ENCODE measurements at places on chromosomes 4 and X.
A peak's percentile ranks its signal among the peaks of the same experiment; 100 is the strongest.

DNA sequence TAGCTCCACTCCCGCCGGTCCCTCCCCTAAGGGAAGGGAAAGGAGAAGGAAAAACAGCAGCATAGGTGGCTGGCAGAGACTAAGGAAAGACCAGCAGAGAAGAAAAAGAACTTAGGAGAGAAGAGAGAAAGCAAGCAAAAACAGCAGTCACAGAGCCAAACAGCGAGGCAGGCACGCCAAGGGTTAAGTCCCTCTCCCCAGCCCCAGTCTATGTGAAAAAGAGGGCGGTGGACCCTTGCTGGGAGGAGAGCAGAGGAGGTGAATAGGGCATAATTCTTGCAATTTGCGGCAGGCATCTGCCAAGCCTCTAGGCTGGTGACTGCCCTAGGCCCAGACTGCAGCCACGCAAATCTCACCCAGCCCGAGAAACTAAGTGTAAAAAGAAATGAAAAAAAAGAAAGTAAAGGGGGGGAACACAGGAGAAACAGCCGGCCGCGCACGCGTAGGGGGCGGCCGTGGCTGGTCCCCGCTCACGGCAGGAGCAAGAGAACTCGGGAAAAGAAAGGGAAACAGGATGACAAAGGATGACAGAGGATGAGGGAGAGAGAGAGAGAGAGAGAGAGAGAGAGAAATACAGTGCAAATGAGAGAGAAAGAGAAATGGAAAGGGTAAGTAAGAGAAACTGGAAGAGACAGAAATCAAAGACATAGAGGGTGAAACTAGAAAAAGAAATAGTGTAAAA is 48.6 kb downstream of the MAGEA9 start:
- DNase-seq: peak; percentile 62

DNA sequence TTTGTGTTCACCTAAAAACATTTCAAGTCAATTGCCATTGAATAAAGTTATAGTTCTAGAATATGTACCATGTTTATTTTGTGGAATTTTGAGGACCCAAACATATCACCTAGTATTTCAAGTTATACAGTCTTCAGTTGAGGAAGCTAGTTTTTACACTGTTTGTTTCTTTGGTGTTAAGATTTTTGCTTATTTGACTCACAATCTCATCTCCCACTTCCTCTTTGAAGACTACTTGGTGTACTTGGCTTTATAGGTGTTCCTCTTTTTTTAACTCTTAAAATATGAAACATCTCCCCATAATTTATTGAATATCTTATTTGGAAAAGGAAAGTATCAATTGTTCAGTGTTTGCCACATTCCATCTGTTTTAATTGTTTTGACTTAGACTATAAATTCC is 675.4 kb downstream of the RAPGEF2 start:
- no peak for DNase-seq

DNA sequence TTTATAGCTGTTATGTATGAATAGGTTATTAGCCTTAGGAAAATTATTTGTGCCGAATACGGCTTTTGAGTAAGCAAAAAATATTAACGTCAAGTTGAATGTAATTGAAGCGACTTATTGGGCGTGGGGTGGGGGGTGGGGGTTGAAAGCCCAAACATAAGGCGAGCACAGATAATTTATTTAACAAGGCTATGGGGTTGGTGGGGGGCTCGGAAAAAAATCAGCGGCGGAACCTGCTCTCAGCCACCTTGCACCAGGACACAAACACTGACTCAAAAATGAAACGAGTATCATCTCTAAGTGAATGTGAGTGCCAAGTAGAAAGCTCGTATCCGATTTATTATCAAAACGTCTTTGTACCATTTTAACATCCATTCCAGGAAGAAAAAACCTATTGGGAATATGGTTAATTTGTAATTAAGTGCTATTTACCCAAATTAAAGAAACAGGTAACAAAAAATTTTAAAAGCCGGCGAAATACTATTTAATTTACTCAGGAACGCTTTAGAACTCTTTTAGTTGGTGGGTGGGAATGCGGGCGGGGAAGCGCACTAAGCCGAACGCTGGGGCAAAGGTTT is 902 bp upstream of the LARP1B start:
- no peak for DNase-seq

DNA sequence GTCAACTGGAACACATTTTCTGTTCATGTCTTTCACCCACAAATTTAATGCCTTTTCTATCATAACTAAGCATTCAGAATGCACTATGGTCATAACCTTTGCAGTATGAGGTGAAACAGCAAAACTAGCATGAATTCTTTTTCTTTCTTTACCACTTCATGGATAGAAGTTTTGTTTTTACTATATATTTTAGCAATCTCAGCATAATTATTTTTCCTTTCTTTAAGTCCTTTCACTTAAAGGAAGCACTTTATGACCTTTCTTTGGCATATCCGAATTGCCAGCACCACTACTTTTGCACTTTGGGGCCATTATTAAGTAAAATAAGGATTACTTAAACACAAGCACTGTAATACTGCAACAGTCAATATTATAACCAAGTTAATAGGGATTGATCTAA is 115.1 kb upstream of the DKK2 start:
- no peak for DNase-seq

- DNase-seq: no peak
Observed at GRCh38 chr4:181971973-181972372, 271.2 kb upstream of the TENM3 start.

- no peak for DNase-seq
Observed at GRCh38 chr4:146787731-146788130, 149.0 kb downstream of the POU4F2 start.

DNA sequence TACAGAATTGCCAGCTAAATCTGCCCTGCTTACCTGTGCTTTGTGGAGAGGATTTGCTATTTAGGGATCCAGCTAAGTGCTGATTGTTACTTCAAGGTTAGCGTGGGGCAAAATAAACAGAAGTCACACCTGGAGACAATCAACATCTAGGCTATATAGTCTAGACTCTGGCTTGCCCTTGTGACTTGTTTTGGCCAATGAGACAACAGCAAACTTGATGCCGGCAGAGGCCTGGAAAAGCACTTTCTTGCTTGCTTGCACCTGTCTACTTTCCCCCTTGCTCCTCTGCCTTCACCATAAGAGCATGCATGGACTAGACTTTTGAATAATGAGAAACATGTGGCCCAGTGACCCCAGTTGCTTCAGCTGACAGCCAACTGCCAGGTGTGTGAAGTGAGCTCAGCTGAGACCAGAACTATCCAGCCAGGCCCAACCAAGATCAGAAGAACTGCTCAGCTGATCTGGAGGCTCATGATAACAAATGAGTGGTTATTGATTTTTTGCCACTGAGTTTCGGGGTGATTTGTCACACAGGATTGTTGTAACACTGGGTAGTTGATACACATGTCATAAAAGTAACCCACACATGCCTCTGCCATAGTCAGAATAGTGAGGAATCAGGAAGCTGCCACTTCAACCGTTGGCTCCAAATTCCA is 164.4 kb downstream of the RBMX2 start:
- no peak for DNase-seq

DNA sequence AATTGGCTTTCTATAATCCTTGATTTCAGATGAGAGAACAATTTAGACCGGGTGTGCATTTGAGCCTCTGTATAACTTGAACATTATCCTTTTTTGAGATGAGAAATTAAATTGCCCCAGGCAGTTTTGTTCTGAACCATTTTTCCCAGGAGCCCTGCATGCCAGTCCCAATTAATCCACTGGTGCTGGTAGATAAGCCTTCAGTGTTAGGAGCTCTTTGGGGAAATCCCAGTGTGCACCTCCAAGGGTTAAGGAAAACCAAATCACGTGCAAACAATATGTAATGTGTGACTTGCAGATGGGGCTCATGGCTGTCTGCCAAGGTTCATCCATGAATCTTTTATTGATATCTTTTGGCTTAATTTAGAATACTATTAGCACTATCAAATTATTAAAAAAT is 43.2 kb downstream of the KIT start:
- DNase-seq: no peak

DNA sequence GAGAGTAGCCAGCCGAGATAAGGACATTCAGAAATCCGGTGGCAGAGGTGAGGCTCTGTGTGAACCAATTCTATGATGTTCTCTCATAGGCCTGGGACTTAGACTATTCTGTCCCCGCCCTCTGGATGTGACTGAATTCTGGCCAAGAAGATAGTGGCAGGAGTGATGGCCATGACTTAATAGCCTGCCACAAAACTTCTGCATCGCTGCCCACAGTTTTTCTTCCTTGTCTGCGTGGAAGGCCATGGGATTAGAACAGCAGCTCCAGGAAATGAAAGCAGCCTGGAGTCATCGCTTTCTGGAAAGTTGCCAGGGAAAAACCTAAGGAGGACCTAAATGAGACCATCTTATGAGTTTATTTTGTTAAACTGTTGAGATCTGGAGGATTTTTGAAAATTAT is 134.7 kb downstream of the F11 start:
- DNase-seq: peak; percentile 17

DNA sequence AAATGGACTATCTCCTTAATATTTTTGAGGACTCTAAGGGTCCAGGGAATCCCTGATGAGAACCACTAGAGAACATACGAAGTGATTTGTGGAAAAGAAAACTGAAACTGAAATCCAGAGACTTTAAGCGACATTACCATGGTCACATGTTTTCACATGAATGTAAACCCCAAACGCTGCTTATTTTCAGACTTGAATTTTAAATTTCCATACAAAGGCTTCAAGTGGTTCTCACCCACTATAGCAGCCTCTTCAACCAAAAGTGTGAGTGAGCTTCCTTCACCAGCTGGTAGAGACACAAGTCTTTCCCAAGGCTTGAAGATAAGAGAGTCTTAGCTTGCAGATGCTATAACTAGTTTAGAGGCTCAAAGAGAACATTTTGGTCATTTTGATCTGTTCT is 232.7 kb downstream of the MGST2 start:
- no peak for DNase-seq

DNA sequence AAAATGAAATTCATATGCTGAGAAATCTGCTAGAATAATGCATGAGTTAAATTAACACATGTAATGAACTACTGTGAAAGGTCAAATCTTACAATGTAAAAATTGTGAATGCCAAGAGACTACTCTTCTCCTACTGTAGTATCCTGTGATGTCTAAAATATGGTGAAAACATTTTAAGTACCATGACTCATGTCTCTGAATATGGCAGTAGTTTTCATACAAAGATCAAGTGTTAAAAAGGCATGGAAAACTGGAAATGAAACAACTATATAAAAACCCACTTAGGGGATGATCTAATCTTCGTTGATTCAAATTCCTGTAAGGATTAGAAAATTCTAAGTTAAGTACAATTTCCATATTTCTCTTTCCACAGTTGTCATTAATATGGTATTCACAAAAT is 221.3 kb downstream of the PPP3CA start:
- no peak for DNase-seq

DNA sequence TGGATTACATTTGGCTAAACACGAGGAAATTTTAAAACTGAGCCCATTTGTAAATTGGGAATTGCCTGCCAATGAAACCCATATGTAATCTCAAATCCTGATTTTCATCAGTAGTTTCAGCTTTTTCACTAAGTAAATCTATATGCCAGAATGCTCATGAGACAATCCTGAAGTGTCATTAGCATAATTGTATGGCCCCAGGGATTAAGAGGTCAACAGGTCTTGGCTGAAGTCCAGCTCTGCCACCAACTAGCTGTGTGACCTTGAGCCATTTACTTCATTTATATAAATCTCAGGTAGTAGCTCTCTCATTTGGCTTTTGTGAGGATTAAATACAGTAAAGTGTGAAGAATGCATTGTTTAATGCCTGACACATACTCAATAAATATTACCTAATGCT is 320.5 kb upstream of the EMCN start:
- DNase-seq: no peak

- DNase-seq: peak; percentile 44
Observed at GRCh38 chrX:103330681-103331288, 746 bp downstream of the TCEAL7 start.

DNA sequence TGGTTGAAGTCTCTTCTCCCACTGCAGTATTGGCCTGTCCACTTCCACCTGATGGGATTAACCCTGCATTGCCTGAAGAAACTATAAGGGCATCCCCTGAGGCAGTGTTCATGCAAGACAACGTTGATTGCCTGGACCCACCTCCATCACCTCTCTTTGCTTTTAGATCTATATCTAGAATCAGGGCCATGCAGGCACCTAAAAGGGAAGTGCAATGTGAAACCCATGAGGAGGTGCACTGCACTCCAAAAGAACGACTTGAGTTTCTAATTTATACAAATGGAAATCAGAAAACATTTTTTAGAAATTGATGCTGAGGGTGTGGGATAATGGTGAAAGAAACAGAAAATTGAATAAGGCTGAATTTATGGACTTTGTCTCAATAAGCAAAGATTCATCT is 694.4 kb downstream of the TRAM1L1 start:
- no peak for DNase-seq

GRCh38 chr4:95549246-95550114 is 707 bp upstream of the UNC5C start:
- peak; percentile 73 for DNase-seq

GRCh38 chr4:70943114-70943513 is 40.9 kb downstream of the MOB1B start:
- DNase-seq: no peak

- peak; percentile 24 for DNase-seq
Observed at GRCh38 chr4:165383591-165384073, 4.8 kb downstream of the CPE start.

DNA sequence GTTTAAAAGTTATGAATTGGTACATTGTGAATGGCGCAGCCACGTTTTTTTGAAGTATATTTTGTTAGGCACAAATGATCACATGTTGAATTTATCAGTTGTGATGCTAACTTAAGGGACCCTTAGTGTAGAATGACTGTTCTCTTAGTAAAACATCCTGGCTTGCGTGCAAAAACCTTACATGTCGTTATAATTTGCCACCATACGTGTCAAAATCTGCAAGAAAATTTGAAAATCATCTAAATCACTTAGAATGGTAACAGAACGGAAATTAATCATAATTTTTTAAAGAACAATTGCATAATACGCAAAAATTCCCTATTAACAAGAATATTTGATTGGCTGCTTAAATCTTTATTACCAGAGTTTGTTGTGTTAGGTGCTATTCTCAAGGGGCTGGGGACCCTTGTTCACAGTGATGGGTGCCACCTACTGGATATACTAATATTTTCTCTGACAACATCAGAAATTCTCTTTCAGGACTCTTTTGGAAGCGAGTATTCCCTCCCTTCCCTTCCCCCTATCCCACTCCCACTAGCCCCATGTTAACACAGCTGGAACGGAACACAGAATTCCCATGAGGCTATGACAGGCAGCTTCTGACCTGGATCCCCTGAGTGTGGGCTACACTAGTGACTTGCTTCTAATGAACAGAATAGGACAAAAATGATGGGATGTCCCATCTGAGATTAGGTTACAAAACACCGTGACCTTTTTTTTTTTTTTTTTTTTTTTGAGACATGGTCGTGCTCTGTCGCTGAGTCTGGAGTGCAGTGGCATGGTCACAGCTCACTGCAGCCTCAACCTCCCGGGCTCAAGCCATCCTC is 71.8 kb downstream of the SUPT20HL2 start:
- peak; percentile 55 for DNase-seq

DNA sequence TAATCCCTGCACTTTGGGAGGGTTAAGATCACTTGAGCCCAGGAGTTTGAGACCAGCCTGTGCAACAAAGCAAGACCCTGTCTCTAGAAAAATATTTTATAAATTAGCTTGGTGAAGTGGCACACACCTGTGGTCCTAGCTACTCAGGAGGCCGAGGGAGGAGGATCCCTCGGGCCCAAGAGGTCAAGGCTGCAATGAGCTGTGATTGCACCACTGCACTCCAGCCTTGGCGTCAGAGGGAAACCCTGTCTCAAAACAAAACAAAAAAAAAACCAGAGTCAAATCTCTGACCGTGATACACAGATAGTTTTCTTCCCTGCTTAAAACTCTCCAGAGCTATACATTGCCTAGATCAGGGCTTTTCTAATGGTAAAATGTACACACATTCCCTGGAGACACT is 53.5 kb downstream of the CHST7 start:
- no peak for DNase-seq
